Esophagus squamous epithelium (tissue), 5 donors: ENCODE measurements at places on chromosomes 5 and 9. TPM values are rescaled to one million over a fixed set of nuclear protein-coding genes. Genes with fewer than 3 reads are reported as not detected.
A peak's percentile ranks its signal among the peaks of the same experiment; 100 is the strongest.

- no peak for DNase-seq
- H3K36me3 ChIP-seq: no peaks in the 10 kb centered on the region
- H3K27me3 ChIP-seq: no peaks in the 10 kb centered on the region
Measured at GRCh38 chr9:18350036-18350435, 123.9 kb upstream of the ADAMTSL1 start.

- H3K27ac ChIP-seq: no peak overlapping the region
- no peak overlapping the region for H3K4me3 ChIP-seq
- DNase-seq: no peak
- H3K36me3 ChIP-seq: no peaks in the 10 kb centered on the region
- peaks cover 7% of the 10 kb centered on the region for H3K4me1 ChIP-seq
Measured at GRCh38 chr9:128414461-128414860, 6.2 kb upstream of the CERCAM start.

SPINK7 gene
- total RNA-seq: 241 TPM

TMEM267 gene
- 7.2 TPM for total RNA-seq

DNA sequence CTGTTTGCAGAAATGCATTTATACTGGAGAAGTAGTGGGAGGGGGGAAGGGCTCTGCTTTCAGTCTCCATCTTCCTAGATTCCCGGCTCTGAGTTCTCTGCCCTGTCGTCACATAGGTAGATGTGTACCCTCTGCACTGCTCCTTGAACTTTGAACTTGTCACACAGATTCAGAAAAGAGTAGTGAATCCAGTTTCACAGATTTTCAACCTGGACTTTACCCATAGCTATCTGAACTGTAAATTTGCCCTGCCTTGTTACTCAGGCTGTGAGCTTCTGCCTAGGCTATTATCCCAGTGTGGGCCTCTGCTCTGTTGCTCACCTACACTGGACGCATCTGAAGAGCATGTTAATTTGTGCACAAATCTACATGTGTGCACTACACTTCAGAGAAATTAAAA is 12.8 kb upstream of the C9orf152 start:
- no peak overlapping the region for H3K4me3 ChIP-seq
- peaks cover 4% of the 10 kb centered on the region for H3K4me1 ChIP-seq
- DNase-seq: no peak
- H3K36me3 ChIP-seq: no peaks in the 10 kb centered on the region

GRCh38 chr5:146340260-146341081 is 1.8 kb downstream of the POU4F3 start:
- H3K36me3 ChIP-seq: no peaks in the 10 kb centered on the region
- no peaks in the 10 kb centered on the region for H3K4me1 ChIP-seq
- H3K27me3 ChIP-seq: peaks cover 49% of the 10 kb centered on the region
- H3K4me3 ChIP-seq: no peak overlapping the region

KCNN2 gene
- total RNA-seq: 0.18 TPM

- H3K27me3 ChIP-seq: no peaks in the 10 kb centered on the region
- no peak overlapping the region for H3K27ac ChIP-seq
- no peaks in the 10 kb centered on the region for H3K36me3 ChIP-seq
- peaks cover 9% of the 10 kb centered on the region for H3K4me1 ChIP-seq
- no peak for DNase-seq
Measured at GRCh38 chr5:174531782-174532191, 192.6 kb upstream of the MSX2 start.

DNA sequence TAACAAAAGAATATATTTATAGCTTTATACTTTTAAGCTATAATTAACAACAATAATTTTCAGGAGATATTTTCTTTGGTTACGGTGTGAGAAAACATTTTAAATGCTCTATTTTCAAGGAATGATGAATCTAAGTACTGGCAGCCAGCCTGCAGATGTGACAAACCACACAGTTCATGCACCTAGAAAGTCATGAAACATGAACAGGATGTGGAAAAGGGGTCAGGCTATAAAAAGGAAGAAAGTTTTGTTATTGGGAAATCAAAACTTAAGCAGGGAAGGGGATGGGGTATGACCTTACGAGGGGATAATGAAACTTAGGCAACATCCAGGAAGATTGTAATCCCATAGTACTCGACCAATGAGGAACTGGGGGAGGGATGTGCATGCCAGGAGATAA is 508.7 kb upstream of the GRAMD2B start:
- H3K27ac ChIP-seq: no peak overlapping the region
- no peak overlapping the region for H3K4me3 ChIP-seq
- no peaks in the 10 kb centered on the region for H3K27me3 ChIP-seq
- no peaks in the 10 kb centered on the region for H3K4me1 ChIP-seq
- no peak for DNase-seq

BDP1 gene
- 15.2 TPM for total RNA-seq

GRCh38 chr9:91428927-91429351 is 5.3 kb upstream of the NFIL3 start:
- no peak overlapping the region for H3K4me3 ChIP-seq
- H3K36me3 ChIP-seq: no peaks in the 10 kb centered on the region
- no peak for DNase-seq
- no peaks in the 10 kb centered on the region for H3K27me3 ChIP-seq
- H3K27ac ChIP-seq: no peak overlapping the region

- H3K27ac ChIP-seq: no peak overlapping the region
- H3K27me3 ChIP-seq: no peaks in the 10 kb centered on the region
- no peaks in the 10 kb centered on the region for H3K4me1 ChIP-seq
- H3K36me3 ChIP-seq: no peaks in the 10 kb centered on the region
Measured at GRCh38 chr5:64188776-64189175, 23.1 kb downstream of the RNF180 start.

CYLC2 gene
- not detected for total RNA-seq

MOB3B gene
- total RNA-seq: 4.1 TPM

SLC36A2 gene
- not detected for total RNA-seq

GRCh38 chr9:4143936-4144717 is 155.7 kb downstream of the GLIS3 start:
- peak overlapping the region; percentile 11 for H3K4me3 ChIP-seq
- no peak for DNase-seq
- no peaks in the 10 kb centered on the region for H3K36me3 ChIP-seq
- H3K4me1 ChIP-seq: peaks cover 22% of the 10 kb centered on the region
- no peak overlapping the region for H3K27ac ChIP-seq
- H3K27me3 ChIP-seq: no peaks in the 10 kb centered on the region

- no peaks in the 10 kb centered on the region for H3K36me3 ChIP-seq
- no peaks in the 10 kb centered on the region for H3K4me1 ChIP-seq
- no peak overlapping the region for H3K27ac ChIP-seq
Measured at GRCh38 chr5:109167586-109167985, 242.2 kb downstream of the PJA2 start.

- no peak overlapping the region for H3K27ac ChIP-seq
- H3K27me3 ChIP-seq: no peaks in the 10 kb centered on the region
- no peaks in the 10 kb centered on the region for H3K4me1 ChIP-seq
Measured at GRCh38 chr5:106269252-106269843, 1401.4 kb downstream of the EFNA5 start.

DNA sequence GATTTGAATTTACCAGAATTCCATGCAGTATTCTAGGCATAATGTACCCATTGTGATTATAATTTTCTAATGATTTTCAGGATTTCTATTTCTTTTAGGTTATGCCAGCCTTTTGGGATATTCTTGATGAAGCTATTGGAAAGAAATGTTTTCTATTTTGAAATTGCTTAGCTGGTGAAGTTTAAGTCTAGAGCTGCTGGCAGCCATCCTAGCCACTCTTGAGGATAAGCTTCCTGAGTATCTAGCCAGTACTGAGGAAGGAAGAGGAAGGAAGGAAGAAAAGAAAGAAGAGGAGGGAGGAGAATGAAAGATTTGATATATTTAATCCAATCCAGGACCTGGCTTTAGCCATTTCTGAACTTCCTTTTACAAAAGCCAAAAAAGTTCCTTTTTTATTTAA is 142.1 kb upstream of the DAB2 start:
- H3K4me1 ChIP-seq: no peaks in the 10 kb centered on the region
- H3K27ac ChIP-seq: no peak overlapping the region
- DNase-seq: no peak
- no peak overlapping the region for H3K4me3 ChIP-seq
- peaks cover 10% of the 10 kb centered on the region for H3K27me3 ChIP-seq
- no peaks in the 10 kb centered on the region for H3K36me3 ChIP-seq

MRPL50 gene
- 12.1 TPM for total RNA-seq

DNA sequence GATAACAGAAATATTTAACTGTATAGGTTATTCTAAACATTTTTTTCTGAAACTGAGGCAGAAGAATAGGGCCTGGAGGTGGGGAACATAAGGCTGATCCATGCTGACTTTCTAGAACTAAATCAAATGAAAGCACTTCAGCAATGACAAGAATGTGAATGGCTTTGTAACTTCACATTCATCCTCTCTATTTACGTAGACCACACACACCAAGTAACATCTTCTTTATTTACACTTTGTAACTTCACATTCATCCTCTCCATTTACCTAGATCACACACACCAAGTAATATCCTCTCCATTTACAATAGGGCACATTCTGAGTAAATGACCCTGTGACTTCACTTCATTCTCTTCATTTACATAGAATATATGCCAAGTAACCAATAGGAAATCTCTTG is 251.8 kb upstream of the CDH9 start:
- no peaks in the 10 kb centered on the region for H3K4me1 ChIP-seq
- H3K36me3 ChIP-seq: no peaks in the 10 kb centered on the region
- no peak overlapping the region for H3K27ac ChIP-seq
- no peak overlapping the region for H3K4me3 ChIP-seq
- H3K27me3 ChIP-seq: no peaks in the 10 kb centered on the region

OLFM1 gene
- total RNA-seq: 0.64 TPM

DNA sequence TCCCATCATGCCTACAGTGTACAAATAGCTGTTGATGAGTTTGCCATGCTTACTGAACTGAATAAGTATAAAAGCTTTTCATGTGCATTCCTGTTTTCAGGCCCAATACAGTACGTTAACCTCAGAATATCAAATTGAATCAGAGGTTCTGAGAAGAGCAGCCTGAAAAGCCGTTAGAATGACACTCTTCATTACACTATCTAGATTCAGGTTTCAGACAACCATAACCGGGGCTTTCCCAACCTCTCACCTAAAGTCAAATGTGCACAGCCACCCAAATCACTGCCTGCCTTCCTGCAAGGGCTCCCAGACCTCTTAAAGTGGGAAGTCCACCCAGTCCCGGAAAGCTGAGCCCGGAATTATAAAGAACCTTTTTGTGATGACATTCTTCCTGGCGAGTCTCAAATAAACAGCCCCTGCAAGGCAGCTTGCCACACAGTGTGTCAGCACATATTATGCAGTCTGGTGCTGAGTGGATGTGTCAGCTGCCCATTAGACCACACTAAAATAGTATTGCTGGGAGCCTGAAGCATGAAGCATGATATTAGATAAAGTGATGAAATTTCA is 245.8 kb downstream of the TLE4 start:
- H3K4me3 ChIP-seq: no peak overlapping the region
- DNase-seq: no peak
- no peaks in the 10 kb centered on the region for H3K36me3 ChIP-seq
- H3K27me3 ChIP-seq: no peaks in the 10 kb centered on the region
- no peak overlapping the region for H3K27ac ChIP-seq

- peaks cover 13% of the 10 kb centered on the region for H3K27me3 ChIP-seq
- DNase-seq: no peak
- no peaks in the 10 kb centered on the region for H3K4me1 ChIP-seq
- no peak overlapping the region for H3K4me3 ChIP-seq
- H3K27ac ChIP-seq: no peak overlapping the region
- H3K36me3 ChIP-seq: no peaks in the 10 kb centered on the region
Measured at GRCh38 chr9:91693226-91693625, 256.8 kb downstream of the ROR2 start.

ZNF483 gene
- total RNA-seq: 0.23 TPM

DNA sequence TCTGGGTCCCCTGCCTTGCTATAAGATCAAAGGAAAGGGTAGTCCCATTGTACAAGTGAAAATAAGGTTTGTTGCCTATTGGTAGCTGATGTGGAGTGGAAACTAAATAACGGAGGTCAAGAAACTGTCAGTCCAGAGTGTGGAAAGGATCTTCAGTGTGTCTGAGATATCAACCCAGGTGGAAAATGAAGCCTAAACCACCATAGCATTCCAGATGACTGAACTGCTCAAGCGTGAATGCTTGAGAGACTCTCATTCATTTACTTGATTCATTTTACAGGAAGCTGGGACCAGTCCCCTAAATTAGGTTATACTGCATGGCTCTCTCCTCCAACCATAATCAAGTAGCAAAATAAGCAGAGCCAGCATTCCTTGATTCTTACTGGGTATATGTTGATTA is 116.0 kb upstream of the SLC28A3 start:
- H3K4me3 ChIP-seq: no peak overlapping the region
- H3K4me1 ChIP-seq: no peaks in the 10 kb centered on the region
- no peak overlapping the region for H3K27ac ChIP-seq
- DNase-seq: no peak

- no peak overlapping the region for H3K27ac ChIP-seq
- no peaks in the 10 kb centered on the region for H3K36me3 ChIP-seq
- DNase-seq: no peak
- no peaks in the 10 kb centered on the region for H3K4me1 ChIP-seq
- no peak overlapping the region for H3K4me3 ChIP-seq
- no peaks in the 10 kb centered on the region for H3K27me3 ChIP-seq
Measured at GRCh38 chr5:59716966-59717500, 176.5 kb downstream of the PDE4D start.

PCDHGA6 gene
- total RNA-seq: 0.76 TPM

UBTD2 gene
- 9.1 TPM for total RNA-seq

DNA sequence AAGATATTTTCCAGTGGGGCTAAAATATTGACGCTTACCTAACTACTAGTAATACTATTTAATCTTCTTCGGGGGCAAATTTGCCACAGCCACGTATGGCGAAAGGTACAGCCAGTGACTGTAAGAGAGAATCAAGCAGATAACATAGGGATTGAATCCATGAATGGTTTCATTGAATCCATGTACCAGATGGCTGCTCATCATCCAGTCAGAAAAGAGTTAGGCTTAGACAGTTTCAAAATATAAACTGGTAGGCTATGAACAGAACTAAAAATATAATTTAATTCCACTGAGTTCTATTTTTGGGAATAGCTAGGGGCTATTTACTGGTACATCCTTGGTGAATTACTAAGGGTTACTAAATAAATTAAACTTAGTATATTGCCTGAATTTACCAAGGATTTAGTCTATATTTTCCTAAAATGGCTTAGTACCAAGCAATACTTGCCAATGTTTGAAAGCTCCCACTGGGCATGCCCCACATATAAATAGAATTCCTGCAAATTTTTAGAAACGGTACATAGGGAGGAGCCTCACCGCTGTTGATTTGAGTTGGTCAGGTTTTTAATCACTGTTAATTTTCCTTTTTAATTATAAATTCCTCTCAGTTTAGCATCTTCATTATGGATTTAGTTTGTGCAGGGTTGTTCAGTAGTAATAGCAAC is 55.8 kb upstream of the VLDLR start:
- no peak overlapping the region for H3K4me3 ChIP-seq
- no peak overlapping the region for H3K27ac ChIP-seq
- H3K4me1 ChIP-seq: no peaks in the 10 kb centered on the region
- H3K36me3 ChIP-seq: no peaks in the 10 kb centered on the region
- no peak for DNase-seq
- no peaks in the 10 kb centered on the region for H3K27me3 ChIP-seq

- H3K27ac ChIP-seq: no peak overlapping the region
- DNase-seq: no peak
- H3K4me3 ChIP-seq: no peak overlapping the region
- H3K27me3 ChIP-seq: no peaks in the 10 kb centered on the region
- H3K36me3 ChIP-seq: no peaks in the 10 kb centered on the region
- no peaks in the 10 kb centered on the region for H3K4me1 ChIP-seq
Measured at GRCh38 chr9:126146254-126147145, 180.1 kb upstream of the MVB12B start.

PRR16 gene
- 1.9 TPM for total RNA-seq

ZMYND19 gene
- 17.5 TPM for total RNA-seq

GRCh38 chr5:139690064-139690802 is 42.1 kb downstream of the CXXC5 start:
- no peak overlapping the region for H3K4me3 ChIP-seq
- H3K27ac ChIP-seq: no peak overlapping the region
- peaks cover under 1% of the 10 kb centered on the region for H3K36me3 ChIP-seq
- DNase-seq: no peak
